ENCODE measurements at places on chromosomes 11 and 22.

- DNase-seq, result no peak
Observed at GRCh38 chr11:94175535-94175934, 46.9 kb downstream of the PANX1 start.

DNA sequence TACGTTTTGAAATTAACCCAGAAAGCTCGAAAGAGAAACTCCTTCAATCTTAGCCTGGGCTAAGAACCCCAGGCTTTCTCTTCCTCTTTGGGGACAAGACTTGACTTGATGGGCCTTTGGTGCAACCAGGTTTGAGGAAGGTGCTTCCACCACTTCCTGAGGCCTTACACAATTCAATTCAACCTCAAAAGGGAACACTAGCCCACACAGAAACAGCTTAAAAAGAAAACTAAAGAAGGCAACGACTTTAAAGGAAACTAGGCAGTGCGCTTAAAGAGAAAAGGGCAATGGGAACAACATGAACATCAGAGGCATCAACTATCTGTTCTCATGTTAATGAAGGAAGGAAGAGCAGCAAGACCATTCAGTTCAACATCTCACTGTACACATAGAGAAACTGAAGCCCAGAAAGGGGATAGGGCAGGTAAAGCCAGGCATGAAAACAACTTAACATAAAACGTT lies 24.8 kb downstream of the PAK1 start:
- DNase-seq, result peak; percentile 67

- no peak for DNase-seq
Observed at GRCh38 chr11:126925321-126926093, 75.1 kb downstream of the KIRREL3 start.

- no peak for DNase-seq
Observed at GRCh38 chr22:17890245-17890671, 116.0 kb upstream of the BID start.

DNA sequence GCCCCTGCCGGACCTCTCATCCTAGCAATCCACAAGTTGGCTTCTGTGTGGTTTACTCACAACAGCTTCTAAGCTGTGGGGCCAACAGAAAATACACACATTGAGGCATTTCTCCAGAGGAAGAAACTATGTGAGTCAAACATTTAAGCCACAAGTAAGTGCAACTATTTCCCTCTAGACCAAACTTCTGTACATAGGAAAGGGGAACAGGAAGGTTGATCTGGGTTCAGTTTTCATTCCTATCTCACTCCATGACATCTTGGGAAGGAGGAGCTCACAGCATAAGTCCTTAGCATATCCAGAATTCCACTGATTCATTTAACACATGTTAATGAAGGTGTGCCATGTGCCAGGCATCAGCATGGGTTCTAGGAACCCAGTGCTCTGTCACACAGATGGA lies 72.8 kb upstream of the PICALM start:
- no peak for DNase-seq

DNA sequence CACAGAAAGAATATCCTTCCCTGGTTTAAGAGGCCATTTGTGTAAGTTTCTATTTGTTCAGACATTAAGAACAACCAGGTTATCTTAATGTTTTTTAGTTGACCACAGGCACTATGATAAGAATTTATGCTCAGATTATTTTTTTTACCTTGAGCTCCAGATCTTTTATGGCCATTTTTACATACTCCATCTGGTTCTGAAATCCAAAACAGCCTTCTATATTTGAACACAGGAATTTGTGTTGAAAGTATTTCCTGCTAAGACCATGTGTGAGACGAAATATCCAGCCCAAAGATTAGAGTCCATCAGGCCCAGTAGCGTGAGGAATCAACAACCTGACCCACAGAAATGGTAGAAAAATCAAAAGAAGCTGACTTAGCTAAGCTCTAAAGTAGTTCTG lies 569.9 kb upstream of the FAT3 start:
- DNase-seq, result no peak

DNA sequence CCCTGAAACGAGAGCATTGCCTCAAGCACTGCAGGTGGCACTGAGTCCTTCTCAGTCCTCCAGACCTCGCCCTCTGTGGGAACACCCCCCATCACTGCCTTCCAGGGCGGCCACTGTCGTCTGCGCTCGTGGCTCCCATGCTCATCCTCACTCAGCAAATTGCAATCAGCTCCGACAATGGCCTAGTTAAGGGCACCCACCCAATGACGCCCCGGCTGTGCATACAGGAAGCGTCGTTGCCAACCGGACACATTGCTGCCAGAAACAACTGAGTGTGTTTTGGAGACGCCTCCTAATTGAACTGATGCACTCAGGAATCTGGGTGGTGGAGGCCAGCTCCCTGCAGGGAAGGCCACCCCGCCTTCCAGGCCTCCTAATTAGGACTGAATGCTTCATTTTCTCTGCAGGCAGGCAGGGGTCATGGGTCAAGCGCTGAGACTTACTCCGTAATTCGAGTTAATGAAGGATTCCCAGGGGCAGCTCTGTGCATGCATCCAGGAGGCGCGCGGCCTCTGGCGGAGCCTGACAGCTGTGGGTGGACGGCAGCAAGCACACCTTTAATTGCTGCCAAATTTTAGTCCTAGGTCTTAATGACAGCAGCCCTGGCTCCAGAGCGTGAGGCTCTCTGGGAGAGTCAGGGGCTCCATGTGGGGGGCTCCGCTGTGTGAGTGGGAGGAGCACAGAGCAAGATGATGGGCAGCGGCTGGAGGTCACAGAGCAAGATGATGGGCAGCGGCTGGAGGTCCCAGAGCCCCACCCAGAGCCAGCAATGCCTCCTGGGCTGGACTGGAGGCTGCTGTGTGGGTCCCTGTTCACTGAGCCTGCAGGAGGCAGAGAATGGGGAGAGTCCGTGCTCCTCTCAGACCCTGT lies 199.0 kb downstream of the BRD1 start:
- no peak for DNase-seq

DNA sequence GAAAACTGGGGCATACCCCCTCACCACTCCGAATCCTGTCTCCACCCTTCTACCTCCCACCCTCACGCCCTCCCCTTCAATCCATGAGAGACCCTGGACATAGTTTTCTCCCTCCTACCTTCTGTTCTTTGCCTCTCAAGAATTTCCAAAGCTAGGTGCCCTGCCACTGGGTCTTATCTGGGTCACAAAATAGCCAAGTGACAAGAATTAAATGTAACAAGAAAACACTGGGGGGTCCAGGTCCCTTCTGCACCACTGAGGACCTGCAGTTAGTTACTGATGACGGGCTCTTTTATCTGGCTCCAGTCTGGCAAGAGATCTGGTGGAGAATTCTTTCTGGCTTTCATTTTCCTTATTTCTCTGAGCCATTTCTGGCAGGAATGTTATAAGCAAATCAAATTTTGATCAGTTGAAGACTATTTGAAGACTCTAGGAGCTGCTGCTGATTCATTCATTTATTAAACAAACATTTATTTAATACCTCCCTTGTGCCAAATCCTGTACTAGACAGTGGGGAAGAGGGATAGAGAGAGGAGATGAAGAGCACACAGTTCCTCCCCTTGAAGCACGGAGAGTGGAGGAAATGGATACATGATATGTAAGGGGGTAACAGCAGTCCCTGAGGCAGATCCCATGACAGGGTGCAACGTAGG lies 135.2 kb downstream of the RRAS2 start:
- DNase-seq, result no peak

- DNase-seq, result no peak
Observed at GRCh38 chr22:47782328-47783075, 1020.1 kb downstream of the TBC1D22A start.

DNA sequence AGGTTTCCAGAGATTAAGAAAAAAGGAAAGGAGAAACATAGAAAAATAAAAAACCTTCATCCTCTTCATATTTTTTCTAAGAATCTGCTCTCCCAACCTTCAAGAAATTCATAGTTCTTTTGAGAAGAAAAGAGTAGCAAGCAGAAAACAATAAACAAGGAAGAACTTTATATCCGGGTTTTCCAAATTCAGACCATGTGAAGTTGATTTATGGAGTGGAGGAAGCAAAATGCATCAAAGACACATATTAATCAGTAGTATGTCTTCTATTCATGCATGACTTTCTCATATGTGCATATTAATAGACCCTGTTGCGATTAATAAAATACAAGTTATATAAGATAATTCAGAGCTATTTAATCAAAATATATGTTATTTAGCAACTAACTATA lies 20.5 kb upstream of the CTSC start:
- DNase-seq, result no peak

- no peak for DNase-seq
Observed at GRCh38 chr22:45911601-45912271, 65.2 kb downstream of the WNT7B start.

GRCh38 chr11:129608711-129609110 lies 206.9 kb upstream of the TMEM45B start:
- no peak for DNase-seq

DNA sequence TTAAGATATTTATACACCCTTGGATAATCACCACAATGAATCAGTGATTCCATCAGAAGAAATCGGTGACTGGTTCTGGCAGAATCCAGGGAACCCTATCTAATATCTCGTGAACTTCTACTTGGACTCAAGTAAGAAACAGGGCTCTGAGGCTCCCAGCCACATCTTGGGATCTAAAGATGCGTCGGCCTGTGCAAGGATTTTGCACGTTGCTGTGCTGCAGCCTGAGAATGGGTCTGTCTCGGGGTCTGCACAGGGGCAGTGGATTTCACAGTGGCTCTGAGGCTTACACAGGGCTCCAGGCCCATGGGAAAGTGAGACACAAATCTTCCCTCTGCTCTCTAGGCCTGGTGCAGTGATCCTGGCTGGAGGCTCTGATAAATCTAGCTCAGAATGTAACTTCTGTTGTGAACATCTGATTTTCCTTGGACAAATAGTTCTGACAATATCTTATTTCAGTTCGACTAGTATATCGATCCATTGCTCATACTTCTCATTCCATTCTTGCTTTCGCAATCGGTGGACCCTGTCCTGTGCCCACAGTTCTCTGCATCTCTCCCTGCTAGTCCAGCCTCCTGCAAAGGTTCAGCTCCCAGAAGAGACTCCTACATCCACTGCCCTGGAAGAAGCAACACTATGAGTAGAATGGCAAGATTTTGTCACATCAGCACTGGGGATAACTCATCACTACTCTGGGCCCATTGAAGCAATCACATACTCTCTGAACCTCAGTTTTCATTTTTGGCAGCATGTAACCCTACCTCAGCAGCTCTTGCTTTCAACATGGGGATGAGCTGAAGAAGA lies 105.5 kb upstream of the TOP3B start:
- no peak for DNase-seq

DNA sequence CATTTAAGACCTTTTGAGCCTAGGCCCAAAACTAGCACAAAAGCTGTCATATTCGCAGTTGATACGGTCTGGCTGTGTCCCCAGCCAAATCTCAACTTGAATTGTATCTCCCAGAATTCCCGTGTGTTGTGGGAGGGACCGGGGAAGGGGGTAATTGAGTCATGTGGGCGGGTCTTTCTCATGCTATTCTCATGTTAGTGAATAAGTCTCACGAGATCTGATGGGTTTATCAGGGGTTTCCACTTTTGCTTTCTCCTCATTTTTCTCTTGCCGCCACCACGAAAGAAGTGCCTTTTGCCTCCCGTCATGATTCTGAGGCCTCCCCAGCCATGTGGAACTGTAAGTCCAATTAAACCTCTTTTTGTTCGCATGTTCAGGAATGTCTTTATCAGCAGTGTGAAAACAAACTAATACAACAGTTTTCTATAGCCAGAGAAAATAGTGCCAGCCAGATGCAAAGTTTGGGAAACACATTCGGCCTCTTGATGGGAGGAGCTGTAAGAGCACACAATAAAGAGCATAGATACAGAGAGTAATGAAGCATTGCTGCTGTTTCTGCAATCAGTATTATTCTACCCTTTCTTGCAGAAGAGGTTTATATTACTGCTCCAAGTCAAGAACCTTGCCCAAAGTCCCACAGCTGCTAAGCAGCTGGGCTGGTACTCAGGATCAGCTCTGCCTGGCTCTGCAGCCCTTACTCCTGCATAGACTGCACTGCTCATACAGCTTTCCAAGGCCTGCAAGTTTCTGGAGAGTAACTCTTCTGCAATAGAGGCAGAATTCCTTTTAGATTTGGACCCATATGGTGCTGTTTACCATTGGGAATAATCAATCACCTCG lies 2.0 kb upstream of the ZNF195 start:
- peak; percentile 50 for DNase-seq

- DNase-seq, result peak; percentile 84
Observed at GRCh38 chr22:20549232-20549841, 41.9 kb downstream of the MED15 start.

DNA sequence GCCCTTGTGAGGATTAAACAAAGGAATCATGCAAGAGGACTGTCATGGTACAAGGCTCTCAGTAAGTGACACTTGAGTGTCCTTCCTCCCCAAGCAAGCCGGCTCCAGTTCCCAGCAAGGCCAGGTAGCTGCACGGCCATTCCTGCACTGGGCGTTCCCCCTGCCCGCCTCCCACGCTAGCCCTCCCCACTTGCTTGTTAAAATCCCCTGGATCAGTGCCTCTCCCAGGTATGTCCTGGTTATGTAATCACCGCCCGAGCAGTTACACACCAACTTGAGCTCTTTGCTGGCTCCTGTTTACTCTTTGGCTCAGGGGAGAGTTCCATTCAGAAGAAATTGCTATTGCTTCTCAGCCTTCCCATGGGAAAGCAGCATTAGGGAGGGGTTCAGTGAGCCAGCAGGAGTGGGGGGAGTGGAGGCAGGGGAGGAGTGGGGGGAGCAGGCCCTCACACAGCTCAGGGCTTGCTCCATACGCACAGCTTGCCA lies 19.4 kb upstream of the MYEOV start:
- DNase-seq, result no peak

DNA sequence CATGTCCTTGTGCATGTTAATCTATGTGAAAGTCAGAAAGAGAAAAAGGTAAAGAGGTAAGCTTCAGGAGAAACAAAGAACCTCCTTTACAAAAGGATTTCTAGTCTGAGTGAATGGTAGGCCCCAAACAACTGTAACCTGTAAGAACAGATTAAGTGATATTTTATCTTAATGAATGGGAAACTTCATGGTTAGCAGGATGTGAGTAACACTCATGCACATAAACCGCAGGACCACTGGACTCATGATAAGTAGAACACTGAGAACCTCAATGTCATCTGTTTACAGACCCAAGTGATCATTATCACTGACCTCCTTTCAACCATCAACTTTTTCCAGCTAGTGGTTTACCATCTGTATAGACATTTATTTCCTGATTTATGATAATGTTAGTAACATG lies 19.9 kb downstream of the OR8G5 start:
- DNase-seq, result no peak

DNA sequence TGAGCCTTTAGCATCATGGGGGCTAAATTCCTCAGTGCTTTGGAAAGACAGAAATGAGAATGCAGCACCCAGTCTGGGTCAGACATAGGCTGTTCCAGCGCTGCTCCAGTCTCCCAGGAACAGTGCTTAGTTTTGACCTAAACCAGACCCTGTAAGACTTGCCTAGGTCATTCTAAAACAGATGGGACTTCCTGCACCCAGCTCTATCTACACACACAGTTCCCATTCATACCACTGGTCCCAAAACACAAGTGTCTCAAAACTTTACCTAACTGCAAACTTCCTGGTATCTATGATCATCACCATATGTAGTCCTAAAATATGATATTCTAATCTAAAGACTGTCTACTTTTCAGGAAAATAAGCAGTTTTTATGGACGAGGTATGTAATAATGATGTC lies 37.9 kb downstream of the PRCP start:
- no peak for DNase-seq

All from activated CD4-positive, alpha-beta T cell treated with anti-CD3 and anti-CD28 coated beads, Interleukin-2, amount 10 ng/mL, durations not matched to agents 24 days and 14 days (primary cell).